ENCODE measurements at places on chromosomes 4 and X.

- no peak for DNase-seq
These were observed 120.9 kb downstream of the IL15 start for GRCh38 chr4:141757287-141757686.

DNA sequence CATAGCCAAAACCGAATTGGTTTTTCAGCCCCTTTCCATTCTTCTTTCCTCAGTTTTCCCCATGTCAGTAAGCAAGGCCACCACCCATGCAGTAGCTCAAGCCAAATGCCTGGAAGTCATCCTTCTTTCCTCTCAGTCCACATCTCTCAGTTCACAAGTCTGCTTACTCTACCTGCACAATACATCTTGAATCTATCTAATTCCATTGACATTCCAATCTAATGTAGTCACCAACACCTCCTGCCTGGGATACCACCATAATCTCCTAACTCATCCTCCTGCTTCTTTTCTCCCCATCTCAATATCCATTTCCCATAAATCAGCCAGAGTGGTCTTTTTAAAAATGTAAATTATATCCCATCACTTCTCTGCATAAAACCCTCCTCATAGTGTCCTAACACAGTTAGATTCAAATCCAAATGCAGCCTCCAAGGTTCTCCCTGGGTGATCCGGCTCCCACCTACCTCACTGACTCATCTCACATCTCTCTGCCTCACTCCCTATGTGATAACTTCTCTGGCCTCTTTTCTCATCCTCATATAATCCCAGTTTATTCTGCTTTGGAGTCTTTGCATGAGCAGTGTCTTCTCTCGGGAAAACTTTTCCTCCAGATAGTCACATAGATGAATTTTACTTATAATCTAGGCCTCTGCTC is 26.9 kb downstream of the KCNIP4 start:
- DNase-seq: no peak

DNA sequence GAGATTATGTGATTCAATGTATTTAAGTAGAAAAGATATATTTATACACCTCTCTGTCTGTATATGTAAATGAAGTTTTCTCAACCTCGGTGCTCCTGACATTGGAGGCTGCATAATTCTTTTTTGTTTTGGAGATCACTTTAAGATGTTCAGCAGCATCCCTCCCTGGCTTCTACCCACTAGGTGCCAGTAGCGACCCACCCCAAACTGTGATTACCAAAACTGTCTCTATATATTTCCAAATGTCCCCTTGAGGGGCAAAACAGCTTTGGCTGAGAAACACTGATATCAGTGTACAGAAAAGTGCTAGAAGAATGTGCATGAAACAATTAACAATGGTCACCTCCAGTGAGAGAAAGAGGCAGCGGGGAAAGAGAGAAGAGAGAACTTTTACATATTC is 51.2 kb downstream of the DCX start:
- DNase-seq: no peak

GRCh38 chr4:81675791-81676393 is 204.2 kb upstream of the RASGEF1B start:
- DNase-seq: no peak

- DNase-seq: no peak
These were observed 628.6 kb downstream of the DMD start for GRCh38 chrX:32582729-32583128.

DNA sequence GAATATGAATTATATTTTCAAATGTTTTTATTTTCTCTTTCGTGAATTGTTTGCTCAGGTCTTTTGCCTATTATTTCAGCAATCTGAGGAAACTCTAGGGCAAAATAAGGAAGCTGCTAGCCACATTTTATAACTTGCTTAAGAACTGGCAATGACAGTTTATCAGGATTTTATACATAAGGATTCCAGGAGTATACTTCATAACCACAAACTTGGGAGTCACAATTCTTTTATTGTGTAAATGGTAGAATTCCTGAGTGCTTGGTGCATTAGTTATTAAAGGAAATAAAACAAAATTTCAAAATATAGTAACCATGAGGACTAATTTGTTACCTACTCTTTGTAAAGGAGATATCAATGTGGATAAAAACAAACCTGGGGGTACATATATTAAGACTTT is 54.4 kb downstream of the PALLD start:
- DNase-seq: no peak

GRCh38 chr4:185512516-185512915 is 22.8 kb downstream of the PDLIM3 start:
- DNase-seq: no peak

GRCh38 chr4:121738780-121739535 is 26.0 kb downstream of the SMIM43 start:
- no peak for DNase-seq

DNA sequence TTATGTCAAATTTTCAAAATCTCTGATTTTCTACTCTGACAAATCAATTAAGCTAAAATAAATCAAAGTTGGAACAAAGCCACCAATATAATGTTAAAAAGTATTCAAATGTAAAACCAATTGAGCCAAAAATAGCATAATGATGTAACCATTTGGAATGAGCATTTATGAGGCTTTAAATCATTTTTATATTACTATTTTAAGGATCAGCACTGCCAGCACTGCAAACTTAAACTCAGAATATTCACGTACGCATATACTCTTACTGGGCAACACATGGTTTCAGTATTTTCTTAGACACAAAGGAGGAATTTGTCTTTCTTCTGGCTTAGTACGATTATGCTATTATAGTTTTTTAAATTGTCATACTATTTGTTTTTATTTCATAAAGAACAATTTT is 52.2 kb downstream of the AFAP1 start:
- no peak for DNase-seq

- DNase-seq: no peak
These were observed 182.8 kb upstream of the C1QTNF7 start for GRCh38 chr4:15245006-15245530.

GRCh38 chr4:32249040-32249439 is 1528.9 kb downstream of the PCDH7 start:
- DNase-seq: no peak

GRCh38 chr4:98638661-98639060 is 19.8 kb downstream of the TSPAN5 start:
- no peak for DNase-seq

DNA sequence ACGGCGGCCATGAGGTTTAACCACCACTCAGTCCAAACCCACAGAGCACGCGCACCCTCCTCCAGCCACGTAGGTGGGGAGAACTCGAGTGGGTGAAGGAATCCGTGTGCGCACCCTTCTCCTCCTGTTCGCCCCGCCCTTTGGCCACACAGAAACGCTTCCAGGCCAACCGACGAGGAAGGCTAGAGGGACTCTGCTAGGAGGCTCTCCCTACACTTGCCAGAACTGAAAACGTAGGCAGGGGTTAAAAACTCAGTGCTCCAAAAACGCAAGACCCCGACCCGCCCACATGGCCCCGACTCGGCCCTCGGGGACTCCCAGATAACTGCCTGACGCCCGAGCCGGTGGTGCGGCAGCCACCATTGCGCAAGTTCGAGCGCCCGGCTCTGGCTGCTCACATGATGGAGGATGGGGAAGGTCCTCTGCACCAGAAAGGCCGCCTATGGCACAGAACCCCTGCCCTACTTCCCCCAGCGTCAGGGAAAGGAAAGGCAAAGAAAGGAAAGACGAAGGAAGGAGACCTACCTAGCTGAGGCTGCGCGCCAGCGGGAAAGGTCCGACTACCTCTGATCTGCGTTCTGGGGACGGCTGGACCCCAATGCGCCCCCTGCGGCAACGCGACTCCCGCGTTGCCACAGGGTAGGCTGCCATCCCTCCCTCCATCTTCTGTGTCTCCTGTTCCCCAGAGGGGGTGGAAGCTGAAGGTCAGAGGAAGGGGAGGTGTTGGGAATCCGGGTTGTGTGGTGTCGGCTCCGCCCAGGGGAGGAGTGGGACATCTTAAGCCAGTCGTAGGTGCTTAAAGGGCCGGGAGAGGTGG is 201.9 kb upstream of the AGTR2 start:
- DNase-seq: no peak

DNA sequence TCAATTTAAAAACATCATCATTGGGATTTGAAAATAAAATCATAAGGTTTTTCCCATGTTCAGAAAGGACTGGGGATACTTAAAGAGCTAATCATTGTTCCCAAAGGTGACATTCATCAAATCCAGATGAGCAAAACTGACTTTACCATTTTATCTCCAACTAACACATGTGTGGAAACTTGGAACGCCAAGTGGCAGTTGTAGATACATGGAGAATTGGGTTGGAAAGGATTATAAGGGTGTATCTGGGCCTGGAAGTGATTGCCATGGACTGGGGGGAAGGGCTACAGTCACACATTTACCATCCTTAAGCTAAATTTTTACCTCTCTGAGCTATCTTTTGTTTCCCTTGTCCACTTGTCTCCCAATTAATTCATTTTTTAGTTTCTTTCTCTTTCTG is 203.4 kb downstream of the SLC39A8 start:
- DNase-seq: no peak

DNA sequence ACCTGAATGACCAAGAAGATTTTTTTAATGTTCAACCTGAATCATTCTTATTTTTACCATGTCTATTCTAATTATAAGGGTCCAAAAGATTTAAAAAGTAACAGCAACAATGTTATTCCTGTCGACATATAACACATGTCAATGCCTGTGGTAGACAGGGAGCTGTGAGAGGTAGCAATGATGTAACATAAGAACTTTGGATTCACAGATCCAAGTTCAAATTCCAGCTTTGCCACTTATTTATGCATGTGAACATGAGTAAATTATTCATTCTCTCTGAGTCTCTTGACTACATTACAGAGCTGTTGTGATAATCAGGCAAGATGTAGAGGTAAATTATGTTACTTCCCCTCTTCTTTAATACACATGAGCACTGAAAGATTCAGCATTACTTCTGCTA is 54.5 kb downstream of the KLHL8 start:
- no peak for DNase-seq

GRCh38 chr4:95749204-95749603 is 90.7 kb upstream of the PDHA2 start:
- no peak for DNase-seq

DNA sequence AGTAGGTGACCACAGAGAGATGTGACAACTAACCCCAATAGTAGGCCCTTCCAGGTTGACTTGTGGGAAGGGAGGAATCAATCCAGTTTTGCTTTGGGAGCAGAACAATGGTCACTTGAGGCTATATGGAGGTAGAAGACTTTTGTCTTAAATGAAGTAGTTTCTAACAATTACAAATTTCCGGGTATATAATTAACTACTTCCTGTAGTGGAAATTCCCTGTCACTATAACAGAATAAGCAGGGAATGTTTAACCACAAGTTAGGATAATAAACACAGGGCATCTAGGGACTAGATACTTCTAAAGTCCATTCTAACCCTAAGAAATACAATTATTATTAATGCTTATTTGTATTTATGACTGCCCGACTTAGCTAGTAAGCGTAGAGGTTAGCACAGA is 99.0 kb upstream of the TRPC3 start:
- DNase-seq: no peak

DNA sequence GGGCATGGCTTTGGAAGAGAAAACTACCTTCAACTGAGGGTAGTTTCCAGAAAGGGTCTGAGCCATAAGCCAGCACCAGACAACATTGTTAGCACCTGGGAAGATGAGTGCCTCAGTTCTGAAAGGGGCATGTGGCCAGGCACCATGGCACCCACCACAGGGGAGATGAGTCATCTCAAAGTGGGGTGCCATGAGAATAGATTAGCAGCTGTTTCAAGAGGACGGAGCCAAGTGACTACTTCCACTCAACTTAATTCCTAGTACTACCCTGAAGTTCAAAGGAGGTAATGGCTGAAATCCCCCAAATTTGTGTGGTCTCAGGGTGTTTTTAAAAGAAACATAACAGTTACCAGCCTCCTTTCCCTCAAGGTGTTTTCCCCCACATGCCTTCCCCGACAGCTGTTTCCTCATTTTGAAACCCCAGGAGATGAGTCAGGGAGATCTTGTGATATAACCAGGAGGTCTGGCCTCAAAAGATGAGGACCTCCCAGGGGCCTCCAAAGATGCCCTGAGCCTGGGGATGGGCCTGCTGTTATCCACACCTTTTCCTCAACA is 27.8 kb upstream of the FTHL17 start:
- DNase-seq: no peak

- DNase-seq: no peak
These were observed 74.9 kb upstream of the GUCY1A1 start for GRCh38 chr4:155591738-155592143.

GRCh38 chr4:93870876-93871458 is 42.4 kb downstream of the ATOH1 start:
- no peak for DNase-seq

GRCh38 chrX:123846577-123847038 is 13.2 kb upstream of the XIAP start:
- no peak for DNase-seq

- no peak for DNase-seq
These were observed 229.2 kb upstream of the INTU start for GRCh38 chr4:127403471-127404084.

- no peak for DNase-seq
These were observed 152.7 kb downstream of the FSTL5 start for GRCh38 chr4:162011089-162011488.

Data from cardiac septum (tissue), 1 donor.